ENCODE measurements at places on chromosomes 4 and X.

DNA sequence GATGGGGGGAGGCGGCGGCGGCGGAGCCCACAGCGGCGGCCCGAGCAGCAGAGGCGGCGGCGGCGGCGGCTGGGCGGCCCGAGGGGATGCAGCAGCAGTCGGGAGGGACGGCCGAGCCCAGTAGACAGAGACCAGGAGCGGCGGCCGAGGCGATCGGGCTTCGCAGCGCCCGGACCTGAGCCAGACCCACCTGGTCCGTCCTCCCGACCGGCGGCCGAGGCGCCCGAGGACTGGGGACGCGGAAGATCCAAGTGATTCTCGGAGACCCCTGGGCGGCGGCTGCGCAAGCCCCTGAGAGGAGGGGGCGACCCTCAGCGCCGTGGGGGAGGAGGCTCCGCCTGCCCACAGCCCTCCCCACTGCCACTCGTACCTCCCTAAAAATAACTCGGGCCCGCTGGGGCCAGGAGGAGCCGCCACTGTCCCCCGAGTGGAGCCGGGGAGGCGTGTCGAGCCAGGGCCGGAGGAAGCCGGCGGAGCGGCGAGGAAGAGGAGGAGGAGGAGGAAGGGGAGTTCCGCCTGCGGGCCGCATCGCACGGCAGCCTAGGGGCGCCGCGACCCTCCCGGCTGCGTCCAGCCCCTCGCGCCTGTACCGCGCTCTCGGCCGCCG, 608 bp downstream of the RAPGEF2 start:
- DNase-seq: no peak

- no peak for DNase-seq
These were observed 92.0 kb upstream of the TLR2 start for GRCh38 chr4:153592064-153592463.

DNA sequence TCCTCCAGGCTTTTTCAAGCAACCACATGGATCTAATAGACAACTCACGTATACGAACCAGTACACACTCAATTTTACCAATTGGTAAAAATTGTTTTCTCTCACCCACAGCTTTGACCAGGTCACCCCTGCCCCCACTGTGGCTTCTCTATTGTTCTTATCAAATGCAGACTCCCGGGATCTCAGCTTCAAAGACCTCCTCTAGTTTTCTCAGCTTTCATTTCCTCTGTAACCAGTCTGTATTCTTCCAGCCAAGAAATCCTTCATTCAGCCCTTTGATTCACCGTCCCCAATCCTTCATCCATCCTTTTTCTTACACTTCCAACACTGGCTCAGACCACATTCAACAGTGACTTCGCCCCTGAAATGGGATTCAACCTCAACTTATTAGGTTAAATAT, 120.7 kb downstream of the CORIN start:
- no peak for DNase-seq

GRCh38 chrX:50081282-50081889, 119.4 kb downstream of the AKAP4 start:
- DNase-seq: peak; percentile 50

GRCh38 chr4:100891808-100892207, 374.0 kb upstream of the EMCN start:
- DNase-seq: no peak

DNA sequence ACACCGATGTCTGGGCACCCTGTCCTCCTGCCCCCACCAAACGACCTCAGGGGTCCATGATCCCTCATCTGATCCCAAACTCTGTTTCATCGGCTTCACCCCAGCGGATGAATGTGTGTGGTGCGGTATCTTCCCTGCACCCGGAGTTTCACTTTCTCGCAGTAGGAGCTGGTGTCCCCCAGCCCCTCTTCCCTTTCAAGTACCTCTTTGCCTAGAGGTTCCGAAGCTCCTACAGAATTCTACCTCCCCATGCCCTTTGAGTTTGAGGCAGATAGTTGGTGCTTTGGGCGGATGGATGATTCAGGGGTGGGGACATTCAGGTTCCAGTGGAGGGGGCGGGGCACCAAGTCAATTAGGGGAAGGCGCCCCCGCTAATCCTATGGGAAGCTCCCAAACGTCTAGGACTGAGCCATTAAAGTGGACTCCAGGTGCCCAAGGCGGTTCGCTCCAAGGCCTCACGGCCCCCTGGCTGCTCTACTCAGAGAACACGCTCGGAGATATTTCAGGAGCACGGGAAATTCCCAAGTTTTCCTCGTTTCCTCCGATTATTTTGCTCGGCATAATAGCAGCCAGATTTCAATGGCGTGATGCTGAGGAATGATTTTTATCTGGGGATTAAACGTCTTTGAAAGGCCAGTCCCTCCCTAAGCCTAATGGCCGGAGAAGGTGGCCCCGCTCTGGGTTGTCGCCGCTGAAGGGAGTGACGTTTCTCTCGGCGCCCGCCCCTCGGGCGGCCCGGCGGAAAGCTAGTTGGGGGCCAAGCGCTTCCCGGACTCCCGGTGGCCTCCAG, 1.3 kb downstream of the MSX1 start:
- no peak for DNase-seq

DNA sequence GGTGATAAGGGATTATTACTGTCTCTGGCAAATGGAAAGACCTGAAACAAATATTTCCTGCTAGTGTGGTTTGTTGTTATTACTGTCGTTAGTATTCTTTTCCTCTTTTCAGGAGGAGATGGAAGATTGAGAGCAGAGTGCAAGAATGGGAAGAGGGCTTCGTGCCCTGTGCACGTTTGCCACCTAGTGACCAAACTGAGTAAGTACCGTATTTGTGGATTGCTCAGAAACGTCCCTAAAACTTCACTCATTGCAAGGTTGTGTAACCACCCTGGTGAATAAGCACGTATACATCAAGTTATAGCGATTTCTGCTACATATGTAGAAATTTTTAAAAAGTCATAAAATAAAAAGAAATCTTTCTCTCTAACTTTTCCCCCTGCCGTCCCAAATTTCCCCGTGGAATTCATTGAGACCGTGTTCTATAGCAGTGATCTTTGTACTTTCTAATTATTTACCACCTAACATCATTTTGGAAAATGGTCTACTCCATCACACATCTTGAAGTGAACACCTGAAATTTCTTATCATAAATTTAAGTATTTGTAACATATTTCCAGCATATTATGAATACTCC, 24.3 kb downstream of the LINC00632 start:
- peak; percentile 3 for DNase-seq

DNA sequence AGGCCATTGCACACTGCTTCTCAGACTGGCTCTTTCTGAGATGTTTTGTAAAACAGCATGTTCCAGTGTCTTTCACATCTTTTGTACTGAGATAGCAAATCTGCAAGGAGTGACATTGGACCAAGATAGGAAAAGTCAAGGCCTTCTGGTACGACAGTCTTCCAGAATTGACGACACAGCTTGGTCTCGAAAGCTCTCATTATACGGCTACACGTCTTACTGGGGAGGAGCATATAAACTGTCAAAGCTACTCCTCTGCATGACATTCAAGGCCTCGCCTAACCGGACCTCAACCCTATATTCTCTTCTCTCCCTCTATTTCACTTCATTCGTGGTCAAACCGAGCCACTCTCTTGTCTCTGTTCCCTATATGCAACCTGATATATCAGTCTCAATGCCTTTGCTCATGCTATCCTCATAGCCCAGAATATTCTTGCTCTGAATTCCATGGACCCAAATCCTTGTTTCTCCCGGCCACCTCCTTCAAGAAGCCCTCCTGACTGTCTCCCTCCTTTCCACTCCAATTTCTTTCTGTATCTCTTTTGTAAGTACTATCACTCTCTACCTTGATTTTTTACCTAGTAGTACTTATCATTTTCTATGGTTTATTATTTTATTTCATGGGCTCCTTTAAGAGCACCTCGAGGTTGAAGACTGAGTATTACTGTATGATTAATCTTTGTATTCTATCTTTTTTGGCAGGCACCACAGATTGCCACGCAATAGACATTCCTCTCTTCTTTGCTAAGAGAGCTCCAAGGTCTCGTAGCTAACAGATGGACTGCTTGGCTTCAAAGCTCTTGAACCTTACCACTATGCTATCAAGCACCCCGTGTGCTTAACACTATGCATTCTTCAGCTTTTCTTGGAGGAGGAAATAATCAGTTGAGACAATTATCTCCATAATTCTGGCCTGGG, 35.1 kb downstream of the RBM47 start:
- DNase-seq: no peak

DNA sequence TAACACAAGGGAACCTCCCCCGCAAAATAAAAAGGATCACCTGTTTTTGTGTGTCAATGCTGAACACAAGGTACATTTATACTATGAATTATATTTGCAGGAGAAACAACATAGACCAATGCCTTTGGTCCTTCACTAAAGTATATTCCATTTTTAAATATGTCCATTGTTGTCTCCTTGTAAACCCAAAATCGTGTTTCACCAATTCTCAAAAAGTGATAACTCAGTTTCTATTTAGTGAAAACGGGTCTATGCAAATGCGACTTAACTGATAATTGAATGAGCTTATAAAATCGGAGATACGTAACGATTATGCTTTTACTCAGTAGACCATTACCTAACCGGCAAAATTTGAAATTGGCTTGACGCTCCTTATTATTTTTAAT, 2.1 kb downstream of the BRWD3 start:
- DNase-seq: no peak

GRCh38 chr4:169070071-169070894, 60.2 kb upstream of the CBR4 start:
- no peak for DNase-seq

DNA sequence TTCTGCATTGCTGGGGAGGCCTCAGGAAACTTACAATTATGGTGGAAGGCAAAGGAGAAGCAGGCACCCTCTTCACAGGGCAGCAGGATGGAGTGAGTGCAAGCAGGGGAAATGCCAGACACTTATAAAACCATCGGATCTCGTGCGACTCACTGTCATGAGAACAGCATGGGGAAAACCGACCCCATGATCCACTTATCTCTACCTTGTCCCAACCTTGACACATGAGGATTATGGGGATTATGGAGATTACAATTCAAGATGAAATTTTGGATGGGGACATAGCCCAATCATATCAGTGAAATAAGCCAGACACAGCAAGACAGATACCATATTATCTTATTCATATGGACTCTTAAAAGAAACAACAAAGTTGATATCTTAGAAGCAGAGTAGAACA, 134.9 kb downstream of the C4orf33 start:
- DNase-seq: no peak

- DNase-seq: peak; percentile 77
These were observed 73.6 kb upstream of the PJA1 start for GRCh38 chrX:69238887-69239231.

- DNase-seq: no peak
These were observed 29.8 kb downstream of the SGMS2 start for GRCh38 chr4:107854356-107855022.

DNA sequence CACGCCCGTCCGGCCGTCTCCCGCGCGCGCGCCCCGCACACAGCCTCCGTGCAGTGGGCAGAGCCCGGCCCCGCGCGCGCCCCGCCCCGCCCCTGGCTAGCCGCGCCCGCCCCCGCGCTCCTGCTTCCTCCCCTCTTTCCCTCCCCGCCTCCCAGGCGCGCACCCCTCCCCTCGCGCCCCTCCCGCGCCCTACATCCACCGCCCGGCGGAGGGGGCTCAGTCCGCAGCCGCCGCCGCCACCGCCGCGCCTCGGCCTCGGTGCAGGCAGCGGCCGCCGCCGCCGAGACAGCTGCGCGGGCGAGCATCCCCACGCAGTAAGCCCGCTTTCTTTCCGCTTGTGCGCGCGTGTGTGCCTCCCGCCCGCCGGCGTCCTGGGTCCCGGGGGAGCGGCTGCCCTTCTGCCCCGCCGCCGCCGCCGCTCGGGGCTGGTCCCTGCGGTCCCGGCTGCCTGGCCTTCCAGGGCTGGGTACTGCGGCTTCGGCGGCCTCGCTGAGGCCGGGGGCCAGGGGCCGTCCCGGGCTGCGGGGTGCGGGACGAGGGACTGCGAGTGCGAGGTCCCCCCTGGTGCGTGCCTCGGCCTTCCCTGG, at the start of gene FHL1:
TSS of gene FHL1 (plus strand) at position 219 of the 587 bp plus-strand sequence.
- no peak for DNase-seq

- no peak for DNase-seq
These were observed 162.7 kb downstream of the STIM2 start for GRCh38 chr4:27023366-27023765.

GRCh38 chrX:46589977-46590723, 16.6 kb downstream of the CHST7 start:
- no peak for DNase-seq

- DNase-seq: no peak
These were observed 7.0 kb upstream of the TET2 start for GRCh38 chr4:105139646-105140045.

DNA sequence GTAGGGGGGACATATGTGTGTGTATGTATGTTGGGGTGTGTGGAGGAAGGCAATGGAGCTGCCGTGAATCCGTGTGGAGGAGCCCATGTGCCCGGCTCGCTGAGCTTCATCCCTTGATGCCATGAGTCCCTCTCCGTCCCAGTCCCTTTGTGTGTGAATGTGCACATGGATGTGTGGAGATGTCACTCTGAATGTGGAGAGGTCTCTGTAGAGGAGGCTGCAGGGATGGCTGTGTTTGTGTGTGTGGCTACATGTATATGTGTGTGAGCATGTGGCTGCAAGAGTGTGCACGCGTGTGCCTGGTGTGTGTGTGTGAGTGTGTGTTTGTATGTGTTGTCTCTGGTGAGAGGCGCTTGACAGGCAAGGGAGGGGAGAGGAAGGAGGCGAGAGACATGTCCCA, 1.3 kb downstream of the DLG3 start:
- no peak for DNase-seq

GRCh38 chrX:103730796-103731493, 20.2 kb downstream of the TMEM31 start:
- DNase-seq: no peak

GRCh38 chr4:158008551-158009218, 164.1 kb downstream of the GASK1B start:
- no peak for DNase-seq

DNA sequence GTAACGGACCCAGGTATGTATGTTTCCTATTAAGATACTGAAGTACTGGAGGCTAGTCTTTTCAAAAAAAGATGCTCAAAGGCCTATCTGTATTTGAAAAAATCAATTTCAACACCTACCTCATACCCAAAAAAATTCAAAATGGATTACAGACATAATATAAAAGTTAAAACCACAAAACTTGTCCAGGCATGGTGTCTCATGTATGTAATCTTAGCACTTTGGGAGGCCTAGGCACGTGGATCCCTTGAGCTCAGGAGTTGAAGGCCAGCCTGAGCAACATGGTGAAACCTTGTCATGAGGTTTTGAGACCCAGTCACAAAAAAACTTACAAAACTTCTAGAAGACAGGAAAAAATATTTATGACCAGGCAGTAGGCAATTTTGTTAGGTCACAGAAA, 16.7 kb downstream of the RBMX start:
- no peak for DNase-seq

- no peak for DNase-seq
These were observed 47.4 kb downstream of the ACSL4 start for GRCh38 chrX:109685656-109686078.

DNA sequence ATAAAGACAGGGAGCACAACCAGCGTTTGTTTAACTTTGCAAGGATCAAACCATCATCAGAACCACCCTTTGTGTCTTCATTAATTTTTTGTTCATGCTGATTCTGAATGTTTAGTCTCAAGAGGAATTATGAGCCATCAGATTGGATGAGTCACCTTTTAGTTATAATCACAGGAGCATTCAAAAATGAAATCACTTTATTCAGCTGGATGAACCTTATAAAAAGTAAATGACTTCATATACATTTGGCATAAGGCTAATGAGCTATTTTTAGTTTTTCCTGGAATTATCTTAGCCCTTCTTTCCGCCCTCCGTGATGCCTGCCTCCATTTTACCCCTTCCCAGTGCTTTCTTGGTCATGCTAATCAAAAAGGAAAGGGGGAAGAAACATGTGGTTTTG, 103.6 kb downstream of the SORBS2 start:
- DNase-seq: no peak

GRCh38 chrX:133670383-133670782, 255.1 kb upstream of the GPC4 start:
- DNase-seq: no peak

Measured in NCI-H1092 (cell line).